ENCODE measurements at places on chromosomes 1 and 21. TPM values are rescaled to one million over a fixed set of nuclear protein-coding genes. Genes with fewer than 3 reads are reported as not detected.

DNA sequence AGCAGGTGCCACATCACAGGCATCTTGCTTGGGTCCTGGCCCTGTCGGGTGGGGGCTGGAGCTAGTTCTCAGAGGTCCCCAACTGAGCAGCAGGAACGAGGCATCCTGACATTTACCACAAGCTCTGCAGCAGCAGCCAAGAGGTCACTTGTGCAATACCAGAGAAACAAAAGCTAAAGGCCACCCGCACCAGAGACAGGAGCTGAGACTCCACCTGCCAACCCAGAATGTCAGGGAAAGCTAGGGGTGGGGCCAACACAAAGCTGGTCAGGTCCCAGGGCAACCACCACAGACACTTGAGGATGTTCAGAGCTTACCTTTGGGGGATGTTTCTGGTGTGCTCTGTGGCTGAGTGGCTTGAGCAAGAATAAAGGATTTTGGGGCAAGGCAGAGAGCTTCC is 13.6 kb upstream of the SYT6 start:
- H3K4me3 ChIP-seq = no peak overlapping the region
- no peaks in the 10 kb centered on the region for H3K27me3 ChIP-seq
- H3K4me1 ChIP-seq = no peaks in the 10 kb centered on the region
- DNase-seq = no peak
- H3K27ac ChIP-seq = no peak overlapping the region

DNA sequence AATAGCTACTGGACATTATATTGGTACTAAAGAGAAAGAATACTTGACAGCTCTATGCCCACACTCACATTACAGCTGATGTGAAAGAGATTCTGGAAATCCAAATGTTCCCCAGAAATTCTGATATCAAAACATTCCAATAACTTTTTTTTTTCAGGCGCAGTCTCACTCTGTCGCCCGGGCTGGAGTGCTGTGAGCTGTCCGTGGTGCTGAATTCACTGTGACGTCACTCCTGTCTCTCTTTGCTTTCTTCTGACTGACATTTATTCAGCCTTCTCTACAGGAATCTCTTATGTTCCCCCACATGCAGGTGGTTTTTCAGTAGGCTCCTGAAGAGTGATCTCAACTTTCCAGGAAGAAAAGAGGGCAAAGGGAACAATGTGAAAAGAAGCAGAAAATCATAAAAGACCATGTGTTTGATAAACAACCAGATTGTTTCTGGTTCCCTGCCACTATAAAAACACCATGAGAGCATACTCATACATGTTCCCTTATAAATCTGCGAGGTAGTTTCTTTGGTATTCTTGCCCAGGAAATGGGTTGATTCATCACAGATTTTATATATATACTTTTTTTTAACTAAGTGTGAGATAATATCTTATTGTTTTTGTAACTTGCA is 6.2 kb downstream of the S100A7A start:
- no peaks in the 10 kb centered on the region for H3K27me3 ChIP-seq
- H3K36me3 ChIP-seq = no peaks in the 10 kb centered on the region
- no peaks in the 10 kb centered on the region for H3K4me1 ChIP-seq
- H3K27ac ChIP-seq = no peak overlapping the region
- H3K4me3 ChIP-seq = no peak overlapping the region
- no peak for DNase-seq

The SEC16B gene
- polyA plus RNA-seq = 1.6 TPM

The LCE2A gene
- not detected for polyA plus RNA-seq

GRCh38 chr21:29124645-29125044 is 5.8 kb upstream of the MAP3K7CL start:
- no peak overlapping the region for H3K27ac ChIP-seq
- no peaks in the 10 kb centered on the region for H3K36me3 ChIP-seq
- no peaks in the 10 kb centered on the region for H3K4me1 ChIP-seq
- no peak overlapping the region for H3K4me3 ChIP-seq

The AMY1B gene
- polyA plus RNA-seq = not detected

Measured in sigmoid colon (tissue), 7 donors.